ENCODE measurements at places on chromosomes 7 and 10.

- DNase-seq, result no peak
Observed at GRCh38 chr10:50541921-50542320, 81.8 kb downstream of the SGMS1 start.

GRCh38 chr10:64394744-64395143, 873.5 kb downstream of the REEP3 start:
- DNase-seq, result no peak

DNA sequence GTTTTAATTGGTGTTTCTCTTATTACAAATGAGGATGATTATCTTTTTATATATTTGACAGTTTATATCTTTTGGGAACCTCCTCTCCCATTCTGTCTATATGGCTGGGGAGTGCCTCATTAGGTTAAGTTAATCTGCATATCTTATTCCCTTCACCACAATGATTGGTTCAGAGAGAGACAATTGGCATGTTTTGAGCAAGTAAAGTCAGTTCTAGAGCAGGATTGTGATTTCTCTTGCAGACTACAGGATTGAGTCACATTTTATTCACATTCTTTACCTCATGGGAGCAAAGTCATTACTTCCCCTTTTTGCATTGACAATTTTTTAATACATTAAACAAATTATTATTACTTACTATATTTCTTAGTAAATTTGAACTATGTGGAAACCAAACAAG, 345.6 kb downstream of the MDFIC start:
- DNase-seq, result no peak

DNA sequence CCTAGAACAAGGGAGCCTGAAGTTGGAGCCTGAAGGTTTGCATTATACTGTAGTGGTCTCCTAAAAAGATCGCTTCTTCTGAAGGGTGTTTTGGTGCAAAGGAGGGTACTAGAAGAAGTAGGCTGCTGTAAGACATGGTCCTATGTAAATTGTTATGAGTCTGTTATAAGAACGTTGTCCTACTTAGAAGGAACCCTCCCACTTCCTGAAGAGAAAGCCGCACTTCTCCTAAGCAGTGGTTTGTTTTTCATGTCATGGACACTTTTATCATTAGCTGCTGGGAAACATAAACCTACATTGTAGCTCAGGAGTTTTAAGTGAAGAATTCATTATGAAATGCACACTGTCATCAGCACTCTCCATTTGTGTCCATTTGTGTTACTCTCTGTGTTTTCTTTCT, 129.1 kb upstream of the ITGB1 start:
- DNase-seq, result no peak

GRCh38 chr10:109025172-109025571, 898.1 kb downstream of the XPNPEP1 start:
- no peak for DNase-seq

- no peak for DNase-seq
Observed at GRCh38 chr10:78185693-78186055, 152.0 kb downstream of the RPS24 start.

DNA sequence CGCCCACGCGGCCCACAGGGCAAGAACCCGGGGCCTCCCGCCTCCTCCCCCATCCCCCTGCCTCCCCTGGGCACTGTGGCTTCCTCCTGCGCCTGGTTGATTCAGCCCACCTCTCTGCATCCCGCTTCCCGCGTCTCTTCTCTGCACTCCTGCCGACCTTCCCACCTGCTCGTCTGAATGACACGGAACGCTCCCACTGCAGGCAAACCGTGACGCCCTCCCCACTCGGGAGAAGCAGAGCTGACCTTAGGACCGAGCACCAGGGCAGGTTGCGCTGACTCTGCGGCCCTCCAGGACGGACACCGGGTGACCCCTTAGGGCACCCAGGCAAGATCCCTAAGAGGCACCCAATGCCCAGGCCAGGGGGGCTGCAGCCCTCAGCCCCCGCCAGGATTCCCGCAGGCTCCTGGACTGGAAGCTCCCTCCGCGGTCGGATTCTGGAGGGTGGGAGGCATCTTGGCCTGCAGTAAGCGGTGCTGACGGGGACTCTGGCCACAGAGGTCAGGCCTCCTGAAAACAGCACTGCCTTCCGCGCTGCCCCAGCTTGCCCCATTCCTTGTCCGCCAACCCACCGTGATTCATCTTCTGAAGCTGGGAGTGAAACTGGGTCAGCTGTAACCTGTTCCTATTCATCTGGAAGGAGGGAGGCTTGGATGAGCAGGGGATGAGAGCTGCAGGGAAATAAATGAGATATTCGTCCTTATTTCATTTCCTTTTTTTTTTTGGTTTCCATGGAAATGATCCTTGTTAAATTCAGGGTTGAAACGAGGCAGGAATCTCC, 990 bp downstream of the CALML3 start:
- DNase-seq, result no peak
